ENCODE measurements at places on chromosomes 5 and 9.

- DNase-seq = no peak
These were observed 52.5 kb upstream of the SGCD start for GRCh38 chr5:156274453-156274852.

GRCh38 chr5:114362197-114362976, 517 bp downstream of the KCNN2 start:
- DNase-seq = peak; percentile 45

DNA sequence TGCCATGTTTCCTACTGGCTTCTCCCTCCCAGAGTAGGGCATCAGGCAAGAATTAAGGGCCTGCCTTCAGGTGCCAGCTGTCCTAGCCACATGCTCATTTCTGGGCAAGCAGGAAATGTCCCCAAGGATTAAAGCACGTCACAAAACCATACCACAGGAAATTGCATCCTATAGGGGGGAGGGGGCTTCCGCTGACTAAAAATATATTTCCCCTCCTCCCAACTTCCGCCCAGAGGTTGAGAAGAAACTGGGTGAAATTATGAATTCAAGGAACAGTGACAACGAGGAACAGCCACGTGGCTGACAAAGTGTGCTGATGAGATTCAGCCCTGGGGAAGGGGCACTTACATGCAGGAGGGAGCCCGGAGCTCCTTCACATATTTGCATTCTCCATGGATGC, 4.1 kb downstream of the HBEGF start:
- no peak for DNase-seq

DNA sequence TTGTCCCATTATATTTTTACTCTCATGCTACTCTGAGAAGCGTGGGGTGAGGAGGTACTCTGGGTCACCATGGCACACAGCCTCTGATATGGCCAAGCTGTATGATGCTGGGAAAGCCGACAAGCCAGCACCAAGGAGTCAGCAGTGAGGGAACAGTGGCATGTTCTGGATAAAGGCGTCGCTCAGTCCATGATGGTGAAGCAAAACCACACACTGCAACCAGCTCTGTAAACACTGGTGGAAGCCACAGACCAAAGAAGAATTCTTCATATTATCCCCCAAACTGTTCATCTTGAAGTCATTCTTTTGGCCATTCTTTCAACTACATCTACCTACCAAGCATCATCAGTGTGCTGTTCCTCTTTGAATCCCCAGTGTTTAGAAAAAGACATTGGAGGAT, 264.6 kb downstream of the ARHGEF28 start:
- no peak for DNase-seq

DNA sequence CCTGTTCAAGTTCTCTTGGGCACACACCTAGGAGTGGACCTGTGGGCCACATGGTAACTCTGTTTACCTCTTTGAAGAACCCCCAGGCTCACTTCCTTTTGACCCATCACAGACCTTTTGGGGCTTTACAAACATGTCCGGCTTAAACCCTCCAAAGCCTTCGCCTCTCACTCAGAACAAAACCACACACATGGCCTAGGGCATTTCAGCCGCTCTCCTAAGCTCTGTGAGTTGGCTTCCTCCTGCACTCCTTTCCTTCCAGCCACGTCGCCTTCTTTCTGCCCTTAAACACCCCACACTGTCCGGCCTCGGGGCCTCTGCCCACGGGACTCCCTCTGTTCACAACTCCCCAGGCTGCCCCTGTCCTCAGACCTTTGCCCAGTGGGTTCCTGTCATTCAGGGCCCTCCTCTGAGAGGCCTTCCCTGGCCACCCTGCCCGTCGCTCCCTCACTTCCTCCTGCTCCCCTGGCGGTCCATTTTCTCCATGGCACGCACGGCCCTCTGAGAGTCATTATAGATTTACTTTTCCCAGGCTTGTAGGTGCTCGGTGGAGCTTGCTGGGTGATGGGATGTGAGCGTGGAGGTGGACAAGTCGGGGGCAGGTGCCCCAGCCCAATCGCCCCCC, 1.9 kb downstream of the DOK3 start:
- DNase-seq = no peak

DNA sequence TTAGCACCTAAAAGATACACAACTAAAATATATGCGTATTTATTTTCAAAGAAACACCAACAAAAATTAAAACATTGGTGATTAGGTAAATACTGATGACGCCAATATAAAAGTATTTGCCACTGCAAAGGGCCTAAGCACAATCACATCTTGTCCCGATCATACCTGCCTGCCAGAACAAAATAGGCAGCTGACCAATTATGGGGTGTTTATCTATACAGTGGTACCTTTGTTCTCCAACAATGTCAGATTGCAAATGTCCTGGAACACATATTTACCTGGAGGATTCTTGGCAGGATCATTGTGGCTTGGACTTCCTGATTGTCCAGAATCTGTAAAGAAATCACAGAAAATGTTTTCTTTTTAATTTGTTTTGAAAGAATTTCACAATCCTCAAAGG, 134.5 kb downstream of the NFIB start:
- no peak for DNase-seq

- DNase-seq = no peak
These were observed 11.6 kb downstream of the FANCC start for GRCh38 chr9:95305770-95306492.

Data from NCI-H524 (cell line).